ENCODE measurements at places on chromosomes 1 and 21.

GRCh38 chr1:207084232-207084631, 4.4 kb upstream of the C4BPB start:
- DNase-seq, result no peak

GRCh38 chr1:110888641-110889040, 15.7 kb downstream of the CD53 start:
- DNase-seq, result no peak

- peak; percentile 25 for DNase-seq
Observed at GRCh38 chr1:52552236-52552504, 722 bp downstream of the TUT4 start.

GRCh38 chr1:10170239-10170574, 40.2 kb upstream of the KIF1B start:
- DNase-seq, result no peak

GRCh38 chr1:201612645-201613044, 73.7 kb downstream of the NAV1 start:
- no peak for DNase-seq

Measured in NCI-H774 (cell line).